RPMI7951 (cell line): ENCODE measurements at places on chromosomes 4 and X. TPM values are rescaled to one million over a fixed set of nuclear protein-coding genes. Genes with fewer than 3 reads are reported as not detected.

DNA sequence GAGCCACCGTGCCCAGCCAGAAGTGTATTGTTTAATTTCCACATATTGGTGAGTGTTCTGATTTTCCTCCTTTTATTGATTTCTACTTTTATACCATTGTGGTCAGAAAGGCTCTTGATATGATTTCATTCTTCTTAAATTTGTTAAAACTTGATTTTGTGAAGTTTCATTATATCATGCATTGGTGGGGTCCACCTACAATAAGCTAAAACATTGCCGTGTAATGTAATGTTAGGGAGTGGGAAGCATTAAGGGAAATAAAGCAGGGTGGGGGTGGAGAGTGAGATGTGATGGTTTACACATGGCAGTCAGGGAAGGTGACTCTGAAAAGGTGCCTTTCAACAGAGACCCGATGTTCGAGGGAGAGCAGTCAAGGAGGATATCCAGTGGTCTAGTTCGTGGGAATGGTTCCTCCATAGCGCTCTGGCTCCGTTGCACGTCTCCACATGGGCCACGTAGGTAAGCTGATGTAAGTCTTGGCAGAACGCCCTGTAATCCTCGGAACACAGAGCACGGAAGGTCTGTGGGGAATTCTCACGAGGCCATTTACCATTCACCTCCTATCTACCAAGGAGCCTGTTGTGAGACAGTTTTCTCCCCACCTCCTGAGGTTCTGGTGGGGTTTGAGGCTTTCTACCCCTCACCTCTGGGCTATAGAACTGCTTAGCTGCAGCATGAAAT is 7.7 kb upstream of the WDR13 start:
- DNase-seq: no peak

DNA sequence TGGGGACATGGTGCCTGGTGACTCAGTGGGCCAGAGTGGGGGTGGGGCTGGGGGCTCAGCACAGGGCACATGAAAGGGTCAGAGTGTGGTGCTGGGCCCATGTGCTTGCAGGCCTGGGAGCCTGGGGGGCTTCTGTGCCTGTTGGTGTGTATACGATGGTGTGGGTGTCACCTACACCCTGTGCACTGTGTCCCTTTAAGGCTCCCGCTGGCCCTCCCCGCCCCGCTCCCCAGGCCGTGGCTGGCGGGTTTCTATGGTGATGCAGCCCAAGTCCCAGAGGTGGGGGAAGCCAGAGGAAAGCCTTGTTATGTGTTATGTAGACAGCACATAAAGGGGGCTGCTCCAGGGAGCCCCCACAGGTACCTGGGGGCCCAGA is 5.5 kb downstream of the L1CAM start:
- no peak for DNase-seq

Gene NEUROG2
- 0.12 TPM in 1 of 2 replicates, not detected in the other for total RNA-seq

DNA sequence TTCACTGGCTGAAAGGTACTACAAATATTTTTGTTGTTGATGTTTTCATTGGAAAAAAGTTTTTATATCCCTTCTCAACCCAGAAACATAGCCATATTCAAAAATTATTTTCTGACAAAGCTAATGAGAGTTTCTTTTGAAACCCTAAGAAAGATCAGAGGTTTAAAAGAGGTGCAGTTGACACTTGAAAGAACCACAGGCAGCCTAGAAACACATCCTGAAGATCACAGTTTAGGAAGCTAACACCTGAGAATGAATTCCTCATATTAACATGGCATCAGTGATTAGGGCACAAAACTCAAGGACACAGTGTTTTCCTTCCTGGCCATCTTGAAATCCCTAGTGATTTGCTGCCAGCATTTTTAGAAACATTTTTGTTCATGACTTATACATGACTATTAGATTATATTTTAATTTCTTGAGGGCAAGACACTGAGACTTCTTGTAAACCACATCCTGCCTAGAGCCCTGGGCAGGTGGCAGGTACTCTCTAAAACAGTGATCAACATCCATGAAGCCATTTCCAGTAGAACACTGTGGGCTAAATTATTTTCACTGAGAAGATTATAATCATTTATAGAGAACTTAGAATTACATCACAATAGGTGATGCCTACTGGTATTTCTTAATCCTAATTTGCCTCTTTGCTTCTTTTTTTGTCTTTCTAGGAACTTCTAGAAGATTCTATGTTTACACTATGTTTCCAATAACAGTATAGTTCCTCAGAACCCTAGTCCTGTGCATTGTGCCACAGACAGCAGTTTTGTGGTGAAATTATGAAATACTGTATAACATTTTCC is 80.0 kb downstream of the ARSJ start:
- no peak for DNase-seq
